Eye (tissue), 1 donor: ENCODE measurements at places on chromosomes 11 and 22.
A peak's percentile ranks its signal among the peaks of the same experiment; 100 is the strongest.

DNA sequence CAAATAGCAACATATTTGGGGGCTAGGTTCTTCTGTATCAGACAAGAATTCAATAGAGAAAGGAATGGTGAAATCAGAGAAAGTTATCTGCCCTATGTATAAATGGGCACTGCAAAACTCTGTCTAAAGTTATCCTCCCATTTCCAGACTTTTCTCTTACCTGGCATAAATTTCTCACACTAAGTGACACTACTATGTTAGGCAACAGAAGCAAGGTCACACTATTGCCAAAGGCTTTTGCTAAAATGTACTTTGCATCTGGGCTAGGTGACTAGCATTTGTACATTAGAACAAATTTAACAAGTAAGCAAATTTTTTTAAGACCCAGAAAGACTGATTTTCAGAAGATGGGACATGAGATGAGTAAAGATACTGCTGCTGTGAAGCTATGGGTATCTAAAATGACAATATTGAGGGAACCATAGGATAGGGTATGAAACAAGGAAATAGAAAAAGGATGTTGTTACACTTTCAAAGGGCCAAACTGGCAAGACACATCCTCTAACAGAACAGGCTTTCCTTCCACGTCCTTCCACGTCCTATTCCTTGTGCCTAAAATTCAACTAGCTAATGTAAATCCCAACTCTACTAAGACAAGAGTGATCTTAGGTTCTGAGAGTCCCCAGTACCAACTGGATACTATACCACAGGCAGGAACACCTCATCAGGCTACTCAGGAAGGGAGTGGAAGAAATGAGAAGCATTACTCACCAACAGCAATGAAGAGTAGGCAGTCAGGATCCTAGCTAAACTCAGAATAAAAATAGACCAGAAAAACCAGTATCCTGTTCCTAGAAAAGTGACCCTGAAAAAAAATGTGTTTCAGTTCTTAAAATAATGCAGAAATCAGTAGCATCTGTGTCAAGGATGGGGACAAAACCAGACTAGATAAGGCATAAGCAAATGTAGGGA, 22.6 kb downstream of the GDPD4 start:
- DNase-seq: no peak

- DNase-seq: no peak
These were observed 201.2 kb downstream of the PGR start for GRCh38 chr11:100928426-100928825.

DNA sequence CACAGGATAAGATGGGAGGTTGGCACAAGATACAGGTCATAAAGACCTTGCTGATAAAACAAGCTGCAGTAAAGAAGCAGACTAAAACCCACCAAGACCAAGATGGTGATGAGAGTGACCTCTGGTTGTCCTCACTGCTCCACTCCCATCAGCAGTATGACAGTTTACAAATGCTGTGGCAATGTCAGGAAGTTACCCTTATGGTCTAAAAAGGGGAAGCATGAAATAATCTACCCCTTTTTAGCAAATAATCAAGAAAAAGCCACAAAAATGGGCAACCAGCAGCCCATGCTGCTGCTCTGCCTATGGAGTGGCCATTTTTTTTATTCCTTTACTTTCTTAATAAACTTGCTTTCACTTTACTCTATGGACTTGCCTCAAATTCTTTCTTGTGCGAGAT, 8.7 kb upstream of the PIWIL4 start:
- no peak for DNase-seq

DNA sequence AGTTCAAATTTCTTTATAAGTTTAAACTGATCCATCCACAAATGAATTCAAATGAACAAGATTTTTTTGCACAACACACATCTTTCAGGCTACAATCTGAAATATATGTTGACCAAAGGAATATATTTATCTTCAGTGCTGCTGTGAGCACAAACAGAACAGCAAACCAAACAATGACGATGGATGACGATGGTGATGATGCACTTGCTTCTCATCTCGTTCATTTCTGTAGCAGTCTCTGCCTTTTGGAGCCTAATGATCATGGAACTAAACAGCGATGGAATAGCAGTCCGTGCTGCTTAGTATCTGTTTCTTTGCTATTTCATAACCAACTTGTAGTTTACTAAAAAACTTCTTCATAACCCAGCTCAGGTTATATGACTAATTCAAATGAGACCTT, 220.7 kb upstream of the BLID start:
- no peak for DNase-seq

- DNase-seq: no peak
These were observed 10.1 kb downstream of the MTFP1 start for GRCh38 chr22:30435674-30436126.

- peak; percentile 53 for DNase-seq
These were observed 623.6 kb downstream of the BRD1 start for GRCh38 chr22:49203859-49204598.

GRCh38 chr22:22229683-22230420, 14.7 kb upstream of the VPREB1 start:
- no peak for DNase-seq

- DNase-seq: peak; percentile 95
These were observed 223.4 kb upstream of the PITPNB start for GRCh38 chr22:28142361-28142961.

DNA sequence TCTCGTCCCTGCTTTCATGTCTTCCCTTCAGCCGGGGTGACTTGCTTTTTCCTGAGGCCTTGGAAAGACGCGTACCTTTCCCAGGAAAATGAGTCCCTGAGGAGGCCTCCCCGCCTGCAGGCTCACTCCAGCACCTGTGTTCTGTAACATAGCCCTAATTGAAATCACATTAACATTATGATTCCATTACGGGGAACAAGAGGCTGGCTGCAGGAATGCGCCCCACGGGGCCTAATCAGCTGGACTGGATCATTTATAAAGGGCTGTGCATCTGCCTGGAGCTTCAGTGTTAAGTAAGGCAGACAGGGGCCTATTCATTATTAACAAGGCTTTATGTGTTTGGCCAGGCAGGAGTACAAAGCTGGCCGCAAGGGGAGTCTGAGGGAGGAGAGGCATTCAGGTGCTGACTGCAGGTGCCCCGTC, 41.9 kb upstream of the TSPAN18 start:
- peak; percentile 87 for DNase-seq

- DNase-seq: no peak
These were observed 87.4 kb downstream of the IGLL5 start for GRCh38 chr22:22974795-22975580.

GRCh38 chr11:47002390-47002789, 65.8 kb downstream of the CSTPP1 start:
- DNase-seq: no peak

GRCh38 chr11:109309153-109309552, 112.8 kb upstream of the C11orf87 start:
- peak; percentile 13 for DNase-seq

GRCh38 chr11:106101370-106101769, 23.9 kb downstream of the AASDHPPT start:
- no peak for DNase-seq

DNA sequence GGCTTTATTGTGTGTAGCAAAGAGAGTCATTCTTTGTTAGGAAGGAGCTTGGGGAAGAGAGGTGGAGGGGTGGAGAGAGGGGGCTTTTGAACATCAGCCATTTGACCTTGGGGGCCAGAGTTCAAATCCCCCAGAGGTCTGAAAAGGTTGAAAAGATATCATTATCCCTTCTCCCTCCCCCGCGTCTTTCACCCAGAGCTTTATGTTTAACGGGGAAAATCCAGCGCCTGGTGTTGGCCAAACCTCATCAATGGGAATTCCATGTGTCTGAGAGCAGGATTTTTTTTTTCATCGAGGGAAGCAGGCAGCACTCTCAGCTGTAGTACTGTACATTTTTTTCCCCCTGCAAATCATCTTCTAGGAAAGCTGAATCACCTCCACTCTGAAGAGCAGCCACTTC, 122.4 kb upstream of the HSD17B12 start:
- DNase-seq: no peak
